Chondrocyte (in vitro differentiated cells): ENCODE measurements at places on chromosomes 11 and 22.
A peak's percentile ranks its signal among the peaks of the same experiment; 100 is the strongest.

DNA sequence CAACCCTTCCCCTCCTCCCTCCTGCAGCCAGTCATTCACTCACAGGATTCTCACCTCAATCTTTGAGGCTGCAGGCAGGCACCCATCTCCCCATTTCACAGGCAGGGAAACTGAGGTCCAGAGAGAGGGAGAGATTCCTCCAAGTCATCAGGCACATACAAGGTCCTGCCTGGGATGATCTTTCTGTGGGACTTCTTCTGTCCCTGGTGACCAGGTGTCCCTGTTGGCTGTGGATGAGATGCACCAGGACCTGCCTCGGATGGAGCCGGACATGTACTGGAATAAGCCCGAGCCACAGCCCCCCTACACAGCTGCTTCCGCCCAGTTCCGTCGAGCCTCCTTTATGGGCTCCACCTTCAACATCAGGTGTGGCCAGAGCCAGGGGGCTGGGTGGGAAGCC, 7.8 kb downstream of the FTH1 start:
- DNase-seq = peak; percentile 13

DNA sequence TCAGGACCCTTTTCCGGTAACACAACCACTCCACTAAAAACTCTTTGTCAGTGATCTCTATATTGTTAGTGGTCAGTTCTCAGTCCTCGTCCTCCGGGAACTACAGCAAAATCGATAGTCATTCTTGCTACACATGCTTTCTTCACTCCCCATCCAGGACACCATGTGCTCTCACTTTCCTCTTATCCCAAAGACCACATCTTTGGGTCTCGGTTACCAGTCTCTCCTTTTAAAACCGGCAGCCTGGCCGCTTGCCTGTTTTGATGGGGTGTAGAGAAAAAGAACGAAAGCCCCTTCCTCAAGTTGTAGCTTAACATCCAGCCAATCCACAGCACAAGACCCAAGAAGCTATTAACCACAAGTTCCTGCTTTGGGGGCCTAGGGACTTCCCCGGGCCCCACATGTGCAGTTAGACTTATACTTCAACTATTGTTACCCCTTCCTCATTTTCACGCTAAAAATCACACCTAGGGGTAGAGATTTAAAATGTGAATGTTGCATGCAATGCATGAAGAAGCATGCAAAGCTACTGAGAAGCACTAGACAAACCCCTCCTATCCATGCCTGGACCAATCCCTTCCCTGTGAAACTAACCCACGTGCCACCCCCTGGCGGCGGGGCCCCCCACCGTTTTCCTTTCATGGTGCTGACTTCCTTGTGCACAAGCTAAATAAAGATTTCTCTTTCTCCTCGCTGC, 1.5 kb upstream of the TOLLIP start:
- DNase-seq = no peak

DNA sequence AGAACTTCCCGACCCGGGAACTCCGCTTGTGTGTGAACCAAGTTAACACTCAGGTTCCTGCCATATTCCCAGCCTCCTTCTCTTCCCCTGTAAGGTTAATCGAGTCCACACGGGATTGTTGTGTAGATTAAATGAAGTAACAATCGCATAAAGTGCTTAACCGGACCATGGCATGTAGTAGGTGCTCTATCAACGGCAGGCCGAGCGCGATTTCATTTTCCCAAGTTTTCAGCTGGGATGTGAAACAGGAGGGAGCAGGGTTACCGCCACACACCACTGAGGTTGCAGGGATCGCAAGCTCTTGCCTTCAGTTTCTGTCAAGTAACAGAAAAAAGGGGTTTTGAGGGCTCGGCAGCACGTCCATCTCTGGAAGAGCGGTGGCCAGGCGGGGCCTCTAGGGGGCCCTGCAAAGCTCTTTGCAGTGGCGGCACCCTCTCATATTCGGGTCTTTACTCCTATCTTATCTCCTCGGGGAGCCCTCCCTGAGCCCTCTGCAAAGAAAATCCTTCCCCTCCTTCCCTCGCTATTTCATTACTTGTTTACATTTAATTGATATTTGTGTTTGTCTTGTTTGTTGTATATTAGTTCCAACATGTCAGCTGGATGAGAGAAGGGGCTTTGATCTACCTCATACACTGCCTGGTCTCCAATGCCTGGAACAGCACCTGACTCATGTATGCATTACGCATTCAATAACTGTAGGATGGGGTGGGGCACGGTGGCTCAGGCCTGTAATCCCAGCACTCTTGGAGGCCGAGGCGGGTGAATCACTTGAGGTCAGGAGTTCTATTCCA, 816 bp upstream of the PLEKHA7 start:
- no peak for DNase-seq

GRCh38 chr22:25413620-25414019, 150.9 kb upstream of the GRK3 start:
- DNase-seq = no peak

GRCh38 chr11:71995726-71996291, 2.9 kb upstream of the IL18BP start:
- DNase-seq = no peak

DNA sequence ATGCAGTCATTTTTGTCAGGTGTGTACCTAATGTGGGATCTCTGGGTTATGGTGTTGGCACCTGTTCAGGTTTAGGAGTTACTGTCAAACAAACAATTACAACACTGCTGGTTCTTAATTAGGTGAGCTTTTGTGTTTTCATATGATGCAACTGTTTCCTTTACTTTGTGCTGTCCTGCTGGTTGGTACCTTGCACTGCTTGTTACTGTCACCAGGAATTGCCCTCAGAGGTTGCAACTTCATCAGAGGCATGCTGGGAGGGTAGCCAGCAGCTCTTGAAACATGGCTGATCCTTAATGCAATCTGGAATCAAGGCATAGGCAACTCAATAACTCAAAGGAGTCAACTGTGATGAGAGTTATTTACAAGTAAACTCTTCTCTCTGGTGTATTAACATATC, 400.3 kb downstream of the MIAT start:
- DNase-seq = no peak

DNA sequence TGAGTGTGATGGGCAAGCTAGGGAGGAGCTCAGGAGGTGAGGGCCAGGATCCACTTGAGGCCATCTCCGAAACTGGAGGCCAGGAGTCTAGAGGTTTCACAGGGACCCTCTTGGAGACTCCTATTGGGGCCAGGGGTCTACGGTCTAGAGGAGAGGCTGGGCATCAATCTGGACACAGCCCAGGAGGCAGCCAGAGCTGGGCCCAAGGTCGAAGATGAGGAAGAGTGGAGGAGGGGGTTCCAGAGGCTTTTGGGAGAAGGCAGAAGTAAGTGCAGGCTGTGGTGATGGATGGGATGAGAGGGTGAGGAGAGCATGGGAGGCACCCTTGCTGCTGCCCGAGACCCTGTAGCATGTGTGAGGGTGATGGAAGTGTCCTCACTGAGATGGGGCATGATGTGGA, 56.6 kb downstream of the LRRC32 start:
- DNase-seq = no peak

DNA sequence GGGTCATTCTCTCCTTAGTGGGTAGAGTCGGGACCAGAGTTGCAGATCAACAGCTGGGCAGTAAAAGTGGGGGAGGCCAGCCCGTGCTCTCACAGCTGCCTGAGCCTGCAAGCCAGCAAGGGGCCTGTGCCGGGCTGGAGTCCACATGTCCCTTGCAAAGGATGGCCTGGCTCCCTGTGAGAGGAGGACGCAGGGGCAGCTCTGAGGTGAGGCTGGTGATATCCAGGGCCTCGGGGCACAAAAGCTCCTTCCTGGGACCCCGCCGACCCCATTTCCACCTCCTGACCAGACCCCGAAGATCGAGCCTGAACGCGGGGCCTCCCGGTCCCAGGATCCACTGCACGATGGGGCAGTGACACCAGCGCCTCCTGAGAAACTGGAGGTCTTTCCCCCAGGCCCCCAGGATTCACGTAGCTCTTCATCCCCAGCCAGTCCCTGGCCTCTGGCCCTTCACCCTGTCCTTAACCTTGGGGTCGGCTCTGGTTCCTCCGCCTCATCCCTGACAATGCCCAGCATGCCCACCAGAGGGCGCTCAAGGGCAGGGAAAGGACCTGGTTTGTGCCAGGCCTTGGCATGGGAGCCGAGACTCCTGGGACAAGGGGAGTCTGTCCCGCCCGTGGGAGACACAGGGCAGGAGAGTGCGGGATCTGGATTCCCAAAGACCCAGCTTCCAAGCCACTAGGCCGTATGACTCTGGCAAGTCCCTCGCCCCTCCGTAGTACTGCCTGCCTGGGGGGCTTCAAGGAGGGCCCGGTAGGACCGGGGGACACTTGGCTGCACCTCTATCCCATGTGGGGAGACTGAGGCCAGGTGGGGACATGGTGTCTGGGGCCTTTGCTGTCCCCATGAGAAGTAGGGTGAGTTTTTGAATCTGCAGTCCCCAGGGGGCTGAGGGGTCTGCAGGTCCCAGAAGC, 17.8 kb upstream of the WNT7B start:
- peak; percentile 86 for DNase-seq

DNA sequence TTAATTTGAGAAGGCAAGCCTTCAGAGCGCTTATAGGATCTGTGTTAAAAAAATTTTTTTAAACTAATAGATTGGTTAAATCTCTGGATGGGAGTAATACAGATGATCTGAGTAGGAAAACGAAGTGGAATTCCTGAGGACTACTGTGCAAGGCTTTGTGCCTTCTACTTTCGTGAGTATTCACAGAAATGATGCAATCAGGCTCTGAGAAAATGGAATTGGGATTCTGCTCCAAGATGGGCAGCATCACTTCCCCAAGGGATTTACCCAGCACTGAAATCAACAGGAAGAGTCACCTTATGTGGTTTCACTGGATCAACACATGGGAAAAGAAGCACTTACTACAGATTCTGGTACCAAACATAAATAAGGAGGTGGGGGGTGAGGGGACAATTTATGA, 12.5 kb downstream of the KMT5B start:
- no peak for DNase-seq

DNA sequence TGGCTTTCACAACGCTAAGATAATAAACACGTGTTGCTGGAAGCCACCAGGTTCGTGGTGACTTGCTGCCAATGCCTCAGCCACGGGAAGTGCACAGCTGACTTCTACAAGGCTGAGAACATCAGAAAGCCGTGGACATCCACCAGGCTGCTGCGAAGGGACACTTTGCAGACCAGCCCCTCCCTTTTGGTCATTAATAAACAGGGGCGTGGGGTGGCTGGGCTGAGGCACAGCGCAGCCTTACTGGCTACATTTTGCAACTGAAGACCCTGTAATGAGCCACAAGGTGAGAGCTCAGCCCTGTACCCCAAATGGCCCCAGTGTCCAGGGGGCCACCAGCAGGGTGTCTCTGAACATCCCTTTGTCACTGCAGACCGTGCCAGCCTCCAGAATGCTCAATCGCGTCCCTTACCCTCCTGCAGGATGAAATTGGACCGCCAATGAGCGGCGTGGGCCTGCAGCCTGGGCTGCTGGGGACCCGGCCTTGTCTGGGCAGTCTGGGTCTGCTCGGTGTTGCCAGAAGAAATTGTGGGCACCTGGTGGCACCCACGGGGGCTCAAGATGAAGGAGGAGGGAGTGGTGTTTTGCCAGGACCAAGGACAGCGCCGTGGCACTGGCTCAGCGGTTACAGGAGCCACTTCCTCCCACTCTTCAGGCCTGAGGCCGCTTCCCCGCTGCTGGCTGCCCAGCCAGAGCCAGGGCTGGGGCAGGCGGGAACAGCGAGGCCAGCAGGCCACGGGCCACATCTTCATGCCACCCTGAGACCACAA, 181.9 kb downstream of the CTTN start:
- peak; percentile 75 for DNase-seq

DNA sequence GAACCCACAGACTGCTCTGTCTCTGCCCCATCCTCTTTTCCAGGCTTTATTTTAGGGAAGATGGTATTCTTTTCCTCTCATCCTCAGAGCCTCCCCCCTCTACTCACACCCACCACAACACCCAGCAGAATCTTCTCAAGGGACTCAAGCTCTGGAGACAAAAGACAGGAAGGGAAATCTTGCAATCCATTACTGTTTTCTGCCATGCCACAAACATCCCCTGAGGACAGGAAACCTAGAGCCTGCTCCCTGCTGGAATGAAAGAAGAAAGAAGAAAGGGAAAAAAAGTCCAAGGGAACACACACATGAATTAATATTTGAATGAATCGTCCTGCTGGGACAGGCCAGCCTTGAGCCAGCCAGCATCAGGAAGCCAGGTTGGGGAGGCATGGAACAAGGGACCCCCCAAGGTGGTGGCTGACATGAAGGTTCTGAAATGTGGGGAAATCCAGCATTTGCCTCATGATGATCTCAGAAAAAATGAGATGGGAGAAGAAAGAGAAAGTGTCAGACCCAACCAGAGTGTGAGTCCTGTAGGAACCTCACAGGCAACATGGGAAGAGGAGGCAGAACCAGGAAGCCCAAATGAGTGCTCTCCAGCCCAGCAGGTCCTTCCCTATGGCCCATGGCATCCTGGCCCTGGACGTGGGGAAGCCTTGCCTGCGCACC, 34.0 kb downstream of the SLCO2B1 start:
- peak; percentile 42 for DNase-seq

DNA sequence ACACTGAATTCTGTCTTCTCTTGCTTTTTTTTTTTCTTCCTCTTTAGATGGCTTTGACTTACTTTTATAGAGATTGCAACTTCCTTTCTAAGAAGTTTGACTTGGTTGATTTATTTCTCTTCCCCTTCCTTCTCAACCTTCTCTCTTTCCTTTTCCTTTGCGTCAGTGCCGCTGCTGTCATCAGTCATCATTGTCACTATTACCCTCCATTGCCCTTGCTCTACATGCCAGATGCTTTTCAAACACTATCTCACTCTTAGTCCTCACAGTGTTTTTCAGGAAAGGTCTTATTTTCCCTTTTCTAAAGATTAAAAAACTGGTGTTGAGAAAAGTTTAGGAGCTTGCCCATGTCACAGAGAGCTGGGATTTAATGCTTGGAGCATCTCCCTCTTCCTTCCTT, 74.7 kb upstream of the C11orf87 start:
- no peak for DNase-seq
